ENCODE measurements at places on chromosomes 16 and 17. TPM values are rescaled to one million over a fixed set of nuclear protein-coding genes. Genes with fewer than 3 reads are reported as not detected.

The CMTM3 gene
- 45.8 TPM for total RNA-seq

The CTRB1 gene
- 2.7 TPM for total RNA-seq

The EDC4 gene
- 85.3 TPM for total RNA-seq

The POLR2C gene
- total RNA-seq, result 53.9 TPM

The IRX6 gene
- total RNA-seq, result not detected

The ATF7IP2 gene
- total RNA-seq, result 25.2 TPM

The CDH16 gene
- not detected for total RNA-seq

The KRTAP4-3 gene
- total RNA-seq, result not detected

The PRSS27 gene
- 3.3 TPM for total RNA-seq

The TNP2 gene
- total RNA-seq, result not detected

The CAMTA2 gene
- 22.7 TPM for total RNA-seq

The RMI2 gene
- 11.1 TPM for total RNA-seq

The CCDC144A gene
- total RNA-seq, result 0.57 TPM

The KRT40 gene
- total RNA-seq, result not detected

The PITPNM3 gene
- total RNA-seq, result 0.44 TPM

The CCL2 gene
- 513 TPM for total RNA-seq

The EPN2 gene
- total RNA-seq, result 35.0 TPM

The RAD51D gene
- total RNA-seq, result 25.9 TPM

The KRTAP9-2 gene
- not detected for total RNA-seq

The SLC16A11 gene
- total RNA-seq, result not detected

The GALK1 gene
- total RNA-seq, result 35.8 TPM

The SYNGR3 gene
- 15.2 TPM for total RNA-seq

The TEX19 gene
- total RNA-seq, result 0.21 TPM

The ARL5C gene
- not detected for total RNA-seq

The RCVRN gene
- total RNA-seq, result not detected

The LGALS9B gene
- not detected for total RNA-seq

The SARM1 gene
- total RNA-seq, result 17.4 TPM

The CPHXL2 gene
- total RNA-seq, result not detected

The DHX58 gene
- 9.7 TPM for total RNA-seq

The CNTROB gene
- total RNA-seq, result 60.5 TPM

The QPRT gene
- total RNA-seq, result 27.9 TPM

The SLC5A10 gene
- not detected for total RNA-seq

The NOD2 gene
- total RNA-seq, result not detected

The TRAF4 gene
- 108 TPM for total RNA-seq

The MMP25 gene
- total RNA-seq, result 0.67 TPM

The CACNG5 gene
- 0.21 TPM for total RNA-seq

The NHLRC4 gene
- total RNA-seq, result 4.0 TPM

The SLC5A11 gene
- 0.13 TPM for total RNA-seq

The GCGR gene
- 1.6 TPM for total RNA-seq

The IGSF6 gene
- total RNA-seq, result 0.23 TPM

The HYDIN gene
- total RNA-seq, result 0.80 TPM

The MAF gene
- total RNA-seq, result 0.46 TPM

The CEMP1 gene
- not detected for total RNA-seq

The DBNDD1 gene
- 32.3 TPM for total RNA-seq
